ENCODE measurements at places on chromosomes 3 and 15.

DNA sequence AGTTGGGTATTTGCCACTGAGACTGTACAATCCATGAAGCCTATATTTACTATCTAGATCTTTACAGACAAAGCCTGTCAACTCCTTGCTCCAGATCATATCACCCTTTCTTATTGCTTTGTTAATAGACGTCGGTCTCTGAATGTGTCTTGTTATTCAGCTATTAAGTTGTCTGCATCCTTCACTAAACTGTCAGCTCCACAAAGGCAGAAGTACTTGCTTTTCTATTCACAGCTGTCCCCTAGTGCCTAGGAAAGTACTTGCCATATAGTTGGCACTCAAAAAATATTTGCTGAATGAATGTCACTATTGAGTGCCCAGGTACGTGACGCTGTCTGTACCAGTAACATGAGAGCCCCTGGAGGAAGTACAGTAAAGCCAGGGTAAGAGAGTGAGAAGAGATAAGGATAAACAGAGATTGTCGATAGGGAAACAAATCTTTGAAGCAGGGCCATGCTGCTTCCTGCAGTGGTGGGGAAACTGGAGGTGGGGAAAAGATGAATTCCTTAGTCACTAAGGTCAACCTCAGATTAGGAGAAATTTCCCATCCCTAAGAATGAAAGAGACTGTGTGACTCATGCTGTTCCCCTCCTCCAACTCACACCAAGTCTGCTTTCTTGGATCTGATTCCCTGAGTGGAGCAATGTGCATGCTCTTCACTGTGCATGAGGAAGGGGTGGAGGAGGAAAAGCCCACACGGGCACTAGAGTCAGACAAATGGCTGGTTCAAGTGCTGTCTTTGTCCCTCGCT, 36.3 kb downstream of the PRICKLE2 start:
- DNase-seq, result peak; percentile 18

GRCh38 chr3:65939801-65940246, 98.9 kb downstream of the MAGI1 start:
- no peak for DNase-seq

DNA sequence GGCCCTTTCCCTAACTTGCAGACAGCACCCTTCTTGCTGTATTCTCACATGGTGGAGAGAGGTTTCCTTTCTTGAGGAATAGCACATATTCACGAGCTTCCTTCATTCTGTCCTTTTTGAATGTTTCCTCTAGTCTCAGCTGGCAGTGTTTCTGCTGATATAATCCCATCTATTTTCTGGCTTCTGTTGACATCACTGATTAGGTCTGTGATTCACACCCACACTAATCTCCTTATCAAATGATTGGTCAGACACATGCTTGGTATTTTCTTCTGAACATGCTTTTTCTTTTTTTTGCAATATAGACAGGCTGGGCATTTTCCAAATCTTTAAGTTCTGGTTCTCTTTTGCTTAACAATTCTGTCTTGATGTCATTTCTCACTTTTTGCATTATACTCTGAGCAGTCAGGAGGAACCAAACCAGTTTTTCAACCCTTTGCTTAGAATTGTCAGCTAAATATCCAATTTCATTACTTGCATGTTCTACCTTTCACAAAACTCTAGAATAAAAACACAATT, 65.4 kb downstream of the OXSM start:
- no peak for DNase-seq

DNA sequence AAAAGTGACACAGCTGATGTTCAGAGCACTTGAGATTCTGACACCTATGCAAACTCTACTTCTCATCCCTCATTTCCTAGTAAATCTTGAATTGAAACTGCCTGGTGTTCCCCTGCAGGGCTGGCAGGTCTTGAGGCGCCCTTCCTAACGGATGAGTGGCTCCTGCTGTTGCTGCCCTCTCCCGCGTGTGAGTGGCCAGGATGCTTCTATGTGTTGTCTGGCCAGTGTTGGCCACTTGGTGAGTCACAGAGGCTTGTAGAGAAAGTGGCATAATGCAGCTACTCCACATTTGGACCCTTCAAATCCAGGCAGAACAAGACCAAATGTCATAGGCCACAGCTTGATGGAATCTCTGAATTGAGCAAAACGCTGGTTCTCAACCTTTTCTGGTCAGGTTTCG, 63.6 kb downstream of the MOBP start:
- no peak for DNase-seq

GRCh38 chr15:99307735-99308134, 56.5 kb downstream of the LRRC28 start:
- no peak for DNase-seq

- no peak for DNase-seq
These were observed 25.4 kb downstream of the TGM4 start for GRCh38 chr3:44899683-44900367.

DNA sequence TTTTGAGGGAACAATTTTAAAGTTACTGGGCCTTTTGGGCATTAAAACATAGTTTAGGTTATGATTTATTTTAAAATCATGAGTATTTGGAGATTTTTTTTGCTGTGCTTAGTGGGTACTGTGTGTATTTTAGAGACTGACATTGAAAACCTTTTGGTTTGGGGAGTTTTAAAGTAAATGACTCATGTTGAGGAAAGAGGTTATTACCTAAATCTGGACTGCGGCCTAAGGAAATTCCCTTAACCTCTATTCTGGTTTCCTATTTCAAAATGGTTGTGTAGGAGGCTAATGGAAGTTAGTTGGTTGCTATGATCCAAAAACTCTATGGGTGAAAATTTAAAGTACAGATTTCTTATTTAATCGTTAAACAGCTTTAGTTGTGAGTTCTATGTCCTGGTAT, 57.3 kb upstream of the DPH6 start:
- DNase-seq, result no peak

DNA sequence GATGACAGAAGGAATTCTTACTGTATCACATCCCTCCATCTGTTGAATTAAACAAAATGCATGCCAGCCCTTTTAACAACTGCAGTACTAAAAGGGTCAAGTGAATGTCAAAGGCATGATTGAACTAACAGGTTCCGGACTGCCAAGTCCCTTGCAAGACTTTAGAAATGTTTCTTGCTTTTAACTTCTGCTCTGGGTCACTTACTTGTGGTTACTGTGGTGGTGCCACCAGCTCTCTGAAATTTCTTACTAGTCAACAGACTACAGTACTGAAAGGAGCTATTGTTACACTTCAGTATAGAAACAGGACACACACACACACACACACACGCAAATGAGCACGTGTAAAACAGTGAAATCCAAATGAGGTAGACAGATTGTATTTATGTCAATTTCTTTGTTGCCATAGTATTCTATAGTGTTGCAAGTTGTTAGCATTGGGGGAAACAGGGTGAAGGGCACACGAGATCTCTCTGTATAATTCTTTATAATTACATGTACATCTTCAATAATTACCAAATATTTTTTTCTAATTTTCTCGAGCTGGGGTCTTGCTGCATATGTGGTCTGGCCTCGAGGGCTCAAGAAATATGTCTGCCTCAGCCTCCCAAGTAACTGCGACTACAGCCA, 79.9 kb upstream of the SLC25A26 start:
- DNase-seq, result no peak

All from Panc1 (cell line).